Effector memory CD8-positive, alpha-beta T cell (primary cell): ENCODE measurements at places on chromosomes 5 and 9.

DNA sequence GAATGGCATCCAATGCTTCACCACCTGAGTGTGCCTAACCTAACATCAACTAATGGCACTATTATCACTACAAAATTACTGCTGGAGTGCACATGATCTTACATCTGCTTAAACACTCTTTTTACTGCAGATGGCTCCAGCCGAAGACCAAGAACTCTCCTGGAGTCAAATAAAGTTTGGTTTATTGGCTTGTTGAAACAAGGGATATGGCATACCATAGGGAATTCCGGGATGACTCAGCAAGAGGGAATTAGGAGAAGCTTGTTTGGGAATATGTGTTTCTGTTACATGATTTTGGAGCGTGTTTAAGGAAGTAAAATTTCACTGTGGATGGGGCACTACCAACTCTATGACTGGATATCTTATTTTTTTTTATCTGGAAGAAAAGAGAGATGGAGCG is 872.6 kb downstream of the DTWD2 start:
- H3K36me3 ChIP-seq = no peaks in the 10 kb centered on the region
- no peak overlapping the region for H3K27ac ChIP-seq
- H3K27me3 ChIP-seq = no peaks in the 10 kb centered on the region
- no peak for DNase-seq

DNA sequence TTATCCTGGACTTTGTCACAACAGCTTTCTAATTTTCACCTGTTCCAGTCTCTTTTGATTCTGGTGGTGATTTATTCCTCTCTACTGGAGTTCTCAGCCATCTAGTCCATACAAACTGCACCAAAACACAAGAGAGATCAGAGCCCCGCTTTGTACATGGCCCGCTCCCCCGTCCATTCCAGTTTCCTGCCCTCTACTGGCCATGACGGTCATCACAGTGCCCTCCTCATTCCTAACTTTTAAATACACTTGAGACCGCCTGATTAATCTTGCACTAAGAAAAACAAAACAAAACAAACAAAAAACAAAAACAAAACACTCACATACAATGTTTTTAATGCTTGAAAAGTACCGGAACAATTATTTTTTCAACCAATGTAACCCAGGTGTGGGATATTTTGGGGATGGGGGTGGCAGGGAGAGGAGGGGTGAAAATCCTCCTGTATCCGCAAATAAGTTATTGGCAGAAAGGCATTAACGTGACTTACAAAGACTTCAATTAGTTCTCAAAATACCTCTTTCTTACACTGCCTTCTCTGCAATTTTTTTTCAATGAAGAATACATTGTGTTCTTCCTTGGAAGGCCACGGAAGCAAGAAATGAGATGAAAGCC is 84.8 kb upstream of the PAM start:
- no peak overlapping the region for H3K27ac ChIP-seq
- H3K27me3 ChIP-seq = peaks cover 14% of the 10 kb centered on the region
- no peak overlapping the region for H3K4me3 ChIP-seq
- no peaks in the 10 kb centered on the region for H3K36me3 ChIP-seq
- no peaks in the 10 kb centered on the region for H3K4me1 ChIP-seq

DNA sequence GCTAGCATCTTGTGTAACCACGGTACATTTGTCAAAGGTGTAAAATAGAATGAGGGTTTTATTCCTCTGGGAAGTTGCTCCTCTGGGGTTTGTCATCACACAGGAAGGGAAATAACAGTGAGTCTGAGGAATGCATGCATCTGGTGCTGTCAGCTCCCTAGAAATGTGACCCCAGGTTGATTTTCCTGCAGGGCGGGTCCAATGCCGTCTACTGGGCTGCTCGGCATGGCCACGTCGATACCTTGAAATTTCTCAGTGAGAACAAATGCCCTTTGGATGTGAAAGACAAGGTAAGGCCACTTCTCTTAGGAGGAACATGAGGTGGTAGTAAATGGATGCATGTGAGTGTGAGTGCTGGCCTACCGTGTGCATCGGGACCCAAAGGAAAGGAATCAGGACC is 78.8 kb upstream of the CTSL start:
- H3K27ac ChIP-seq = no peak overlapping the region
- H3K36me3 ChIP-seq = no peaks in the 10 kb centered on the region
- no peak for DNase-seq
- H3K4me1 ChIP-seq = no peaks in the 10 kb centered on the region
- no peak overlapping the region for H3K4me3 ChIP-seq
- H3K27me3 ChIP-seq = peaks cover 20% of the 10 kb centered on the region

DNA sequence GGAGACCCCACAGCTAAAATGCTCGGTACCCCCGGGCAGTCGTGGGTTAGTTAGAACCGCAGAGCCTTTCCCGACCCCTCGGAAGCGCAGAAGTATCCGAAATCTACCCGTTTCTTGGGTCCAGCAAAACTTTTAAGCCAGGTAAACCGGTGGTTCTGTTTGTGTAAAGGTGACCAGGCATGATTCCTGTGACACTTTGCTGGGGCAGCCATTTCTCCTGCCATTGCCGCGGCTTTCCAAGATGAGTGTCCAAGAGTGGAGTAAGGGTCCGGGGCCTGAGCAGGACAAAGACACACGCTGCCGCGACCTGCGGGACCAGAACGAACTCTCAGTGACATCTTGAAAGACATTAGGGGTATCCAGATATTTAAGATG is 655 bp downstream of the MARVELD2 start:
- H3K4me1 ChIP-seq = peaks cover 4% of the 10 kb centered on the region
- peaks cover 19% of the 10 kb centered on the region for H3K36me3 ChIP-seq
- no peak for DNase-seq
- peak overlapping the region; percentile 37 for H3K4me3 ChIP-seq
- no peaks in the 10 kb centered on the region for H3K27me3 ChIP-seq

DNA sequence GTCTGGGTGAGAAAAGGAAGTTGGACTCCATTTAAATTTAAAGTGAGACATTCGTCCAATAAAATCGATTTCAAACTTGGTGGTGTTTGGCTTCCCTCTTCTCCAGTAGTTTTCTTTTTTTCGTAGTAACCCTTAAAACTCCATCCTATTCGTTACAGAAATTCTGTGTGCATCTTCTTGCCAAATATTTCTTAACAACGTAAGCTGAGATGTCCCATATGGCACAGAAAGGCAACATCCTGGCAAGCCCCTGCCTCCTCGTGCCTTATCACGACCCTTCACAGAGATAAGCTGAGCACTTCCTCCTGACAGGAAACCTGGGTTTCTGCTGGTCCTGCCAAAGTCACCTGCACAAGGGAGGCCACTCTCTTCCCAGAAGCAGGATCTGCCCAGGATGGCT is 11.8 kb upstream of the ADAMTS2 start:
- no peaks in the 10 kb centered on the region for H3K4me1 ChIP-seq
- DNase-seq = no peak
- peaks cover 11% of the 10 kb centered on the region for H3K27me3 ChIP-seq
- no peak overlapping the region for H3K4me3 ChIP-seq

DNA sequence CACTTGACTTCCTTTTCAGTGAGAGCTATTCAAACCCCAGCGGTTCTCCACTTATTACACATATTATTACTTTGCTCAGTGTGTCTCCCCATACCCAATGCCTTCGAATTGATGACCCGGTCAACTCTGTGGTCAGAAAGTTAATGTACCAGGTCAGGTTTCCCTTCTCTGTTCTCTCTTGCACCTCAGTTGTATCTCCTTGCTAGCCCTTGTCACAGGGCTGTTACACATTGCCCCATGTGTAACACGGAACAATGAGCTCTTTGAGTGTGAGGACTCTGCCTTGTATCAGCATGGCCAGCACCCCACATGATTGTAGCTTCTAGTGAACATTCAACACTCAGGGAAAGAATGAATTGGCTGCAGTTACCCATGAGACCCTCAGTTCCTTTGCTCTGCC is 73.6 kb downstream of the DOCK2 start:
- no peaks in the 10 kb centered on the region for H3K27me3 ChIP-seq
- DNase-seq = no peak
- no peaks in the 10 kb centered on the region for H3K4me1 ChIP-seq
- H3K4me3 ChIP-seq = no peak overlapping the region
- peaks cover 51% of the 10 kb centered on the region for H3K36me3 ChIP-seq

DNA sequence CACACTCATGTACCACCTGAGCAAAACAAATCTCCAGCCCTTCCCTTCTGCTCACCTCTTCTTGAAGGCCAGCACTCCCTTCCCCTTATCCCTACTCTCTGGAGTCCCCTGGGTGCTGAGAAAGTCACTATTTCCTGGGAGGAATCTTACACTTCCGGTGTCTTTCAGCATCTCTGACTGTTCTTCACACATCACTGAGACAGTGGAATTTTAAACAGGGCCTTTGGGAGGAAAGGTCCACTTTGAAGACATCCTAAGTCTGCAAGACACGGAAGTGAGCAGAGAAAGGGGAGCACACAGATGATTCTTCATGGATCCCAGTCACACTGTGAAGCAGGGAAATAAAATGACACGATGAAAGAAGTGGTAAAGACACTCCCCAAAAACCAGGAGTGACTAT is 25.6 kb downstream of the FRMD3 start:
- peaks cover 9% of the 10 kb centered on the region for H3K4me1 ChIP-seq
- no peaks in the 10 kb centered on the region for H3K36me3 ChIP-seq
- H3K27me3 ChIP-seq = peaks cover 29% of the 10 kb centered on the region
